ENCODE measurements at places on chromosomes 1 and 21.

DNA sequence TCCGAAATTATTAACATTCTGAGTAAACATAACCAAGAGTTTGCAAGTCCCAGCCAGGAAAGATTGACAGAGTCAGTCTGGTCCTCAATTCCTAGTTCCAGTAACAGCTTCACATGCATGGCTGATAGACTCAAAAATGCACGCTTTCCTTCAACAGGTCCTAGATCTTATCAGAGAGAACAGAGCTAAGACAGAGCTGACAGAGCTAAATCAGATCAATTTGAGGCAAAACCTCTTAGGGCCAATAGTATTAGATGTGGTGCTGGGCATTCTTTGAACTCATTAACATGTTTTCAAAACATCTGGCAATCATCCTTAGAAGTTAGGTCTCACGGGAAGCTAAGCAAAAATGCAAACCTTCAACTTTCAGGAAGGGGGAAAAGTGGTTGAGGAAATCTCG lies 114.0 kb downstream of the GREM2 start:
- DNase-seq = no peak

- DNase-seq = no peak
Observed at GRCh38 chr1:15968172-15968571, 7.7 kb downstream of the ZBTB17 start.

- DNase-seq = no peak
Observed at GRCh38 chr21:35070436-35070835, 21.3 kb upstream of the RUNX1 start.

GRCh38 chr1:19311503-19311930 lies 427 bp downstream of the AKR7A2 start:
- DNase-seq = no peak

GRCh38 chr1:168512864-168513595 lies 30.8 kb downstream of the XCL2 start:
- DNase-seq = no peak

DNA sequence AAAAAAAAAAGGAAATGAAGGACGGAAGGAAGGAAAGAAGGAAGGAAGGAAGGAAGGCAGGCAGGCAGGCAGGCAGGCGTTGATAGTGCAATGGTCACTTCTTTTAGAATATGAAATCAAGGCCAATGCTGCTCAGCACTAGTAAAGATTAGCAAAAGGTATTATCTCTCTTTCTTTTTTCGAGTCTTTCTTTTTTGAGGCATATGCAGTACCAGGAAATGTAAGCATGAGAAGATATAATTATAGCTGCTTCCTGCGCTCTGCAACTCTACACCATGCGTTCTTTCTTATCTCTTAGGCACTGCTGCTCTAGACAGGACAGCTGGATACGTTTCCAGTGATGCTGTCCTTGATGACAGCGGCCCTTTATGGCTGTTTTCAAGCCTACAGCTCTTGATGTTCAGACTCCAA lies 1512.5 kb upstream of the B3GALT2 start:
- no peak for DNase-seq

DNA sequence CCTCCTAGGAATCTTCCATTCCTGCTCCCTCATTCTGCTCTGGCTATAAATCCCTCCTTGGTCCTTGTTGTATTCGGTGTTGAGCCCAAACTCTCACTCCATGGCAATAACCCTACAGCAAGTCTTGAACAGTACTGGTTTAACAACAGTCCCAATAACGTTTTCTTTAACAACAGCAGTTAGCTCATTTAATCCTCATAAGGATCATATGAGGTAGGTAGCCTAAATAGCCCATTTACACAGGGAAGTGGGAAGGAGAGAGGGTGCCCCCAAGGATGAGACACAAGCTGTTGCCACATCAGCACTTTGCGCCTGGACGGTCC lies 444 bp upstream of the AGTRAP start:
- no peak for DNase-seq

- no peak for DNase-seq
Observed at GRCh38 chr1:90413519-90413918, 303.6 kb downstream of the BARHL2 start.

- DNase-seq = no peak
Observed at GRCh38 chr1:235860829-235861228, 5.9 kb downstream of the LYST start.

DNA sequence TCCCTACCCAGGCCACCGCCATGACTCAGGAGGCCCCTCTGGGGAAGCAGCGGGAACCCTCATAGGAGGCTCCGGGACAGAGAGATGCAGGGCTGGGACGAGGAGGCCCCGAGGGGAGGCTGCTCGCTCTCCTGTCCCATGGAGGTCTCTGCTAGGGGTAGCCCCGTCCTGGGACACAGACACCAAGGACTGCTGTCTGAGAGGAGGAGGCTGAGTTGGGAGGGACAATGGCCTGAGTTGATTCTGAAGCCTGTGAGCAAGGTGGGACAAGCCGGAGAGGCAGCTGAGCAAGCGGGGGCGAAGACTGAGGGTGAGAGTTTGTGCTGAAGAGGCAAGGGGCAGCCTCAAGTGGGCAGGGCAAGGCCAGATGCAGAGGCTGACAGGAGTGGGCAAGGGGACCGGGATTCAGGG lies 17.4 kb downstream of the SLC27A3 start:
- no peak for DNase-seq

- DNase-seq = peak; percentile 77
Observed at GRCh38 chr1:15355968-15356625, 53.6 kb upstream of the EFHD2 start.

DNA sequence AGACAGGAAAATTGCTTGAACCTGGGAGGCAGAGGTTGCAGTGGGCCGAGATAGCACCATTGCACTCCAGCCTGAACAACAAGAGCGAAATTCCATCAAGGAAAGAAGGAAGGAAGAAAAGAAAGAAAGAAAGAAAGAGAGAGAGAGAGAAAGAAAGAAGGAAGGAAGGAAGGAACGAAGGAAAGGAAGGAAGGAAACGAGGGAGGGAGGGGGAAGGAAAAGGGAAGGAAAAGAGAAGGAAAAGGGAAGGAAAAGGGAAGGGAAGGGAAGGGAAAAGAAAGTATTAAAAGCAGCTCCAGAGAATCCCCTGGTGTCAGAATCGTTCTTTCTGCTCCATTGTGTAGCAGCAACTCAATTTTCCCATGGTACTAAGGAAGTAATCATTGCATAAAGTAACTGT lies 19.2 kb upstream of the ZSWIM5 start:
- DNase-seq = no peak

DNA sequence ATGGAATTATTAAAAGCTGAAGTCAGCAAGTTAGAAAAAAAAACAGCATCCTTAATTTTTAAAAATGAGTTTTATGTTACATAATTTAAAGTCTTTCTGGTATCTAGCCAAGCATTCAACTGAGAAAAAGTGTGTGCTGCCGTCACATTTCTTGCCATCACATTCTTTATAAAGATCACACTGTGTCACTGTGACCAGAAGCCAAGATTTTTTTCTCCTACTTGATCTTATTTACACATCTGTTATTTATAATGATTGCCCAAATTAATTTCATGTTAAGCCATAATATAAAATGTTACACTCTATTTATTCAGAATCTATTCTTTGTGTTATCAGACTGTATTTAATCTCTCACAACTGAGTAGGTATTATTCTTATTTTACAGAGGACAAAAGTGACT lies 1603.7 kb downstream of the PLA2G4A start:
- DNase-seq = peak; percentile 32

GRCh38 chr1:12402159-12402673 lies 172.4 kb downstream of the VPS13D start:
- DNase-seq = no peak

GRCh38 chr1:17587693-17588047 lies 48.2 kb downstream of the ARHGEF10L start:
- DNase-seq = peak; percentile 88

DNA sequence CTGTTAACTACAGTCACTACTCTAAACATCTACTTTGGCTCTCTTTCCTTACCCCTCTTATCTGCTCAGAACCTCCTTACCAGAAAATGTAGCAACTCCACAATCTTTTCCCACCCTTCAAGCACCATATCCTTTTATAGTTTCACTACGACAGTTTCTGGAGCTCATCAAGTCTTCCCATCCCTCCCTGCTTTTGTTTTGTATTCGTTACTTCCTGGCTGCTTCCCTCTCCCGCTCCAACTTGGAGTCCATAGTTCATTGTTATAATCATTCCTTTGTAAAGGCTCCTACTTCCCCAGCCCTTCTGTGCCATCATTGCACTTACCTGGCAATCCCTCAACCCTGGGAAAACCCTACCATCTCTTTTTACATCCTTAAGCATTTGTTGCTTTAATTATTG lies 18.0 kb downstream of the MPZL1 start:
- no peak for DNase-seq

DNA sequence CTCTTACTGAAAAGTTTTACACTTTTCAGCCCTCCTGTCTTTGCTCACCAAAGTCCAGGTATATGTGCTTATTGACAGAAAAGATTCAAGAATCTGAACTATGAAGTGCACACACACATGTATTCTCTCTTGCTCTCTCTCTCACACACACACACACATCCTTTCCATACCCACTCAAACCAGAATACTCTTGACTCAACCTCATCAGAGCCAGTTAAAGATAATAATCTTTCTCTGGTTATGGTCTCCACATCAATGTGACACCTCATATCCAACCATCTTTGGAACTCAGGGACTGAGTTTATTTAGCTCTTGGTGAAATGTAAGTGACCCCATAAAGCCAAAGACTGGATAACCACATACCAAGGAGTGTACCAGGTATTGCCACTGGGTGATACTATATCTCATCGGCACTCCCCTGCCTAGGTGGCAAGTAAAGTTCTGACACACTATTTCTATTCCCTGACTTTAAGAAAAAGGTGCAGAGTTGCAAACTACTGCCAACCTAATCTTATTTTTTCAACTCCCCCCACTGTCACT lies 24.9 kb upstream of the RGS8 start:
- no peak for DNase-seq

DNA sequence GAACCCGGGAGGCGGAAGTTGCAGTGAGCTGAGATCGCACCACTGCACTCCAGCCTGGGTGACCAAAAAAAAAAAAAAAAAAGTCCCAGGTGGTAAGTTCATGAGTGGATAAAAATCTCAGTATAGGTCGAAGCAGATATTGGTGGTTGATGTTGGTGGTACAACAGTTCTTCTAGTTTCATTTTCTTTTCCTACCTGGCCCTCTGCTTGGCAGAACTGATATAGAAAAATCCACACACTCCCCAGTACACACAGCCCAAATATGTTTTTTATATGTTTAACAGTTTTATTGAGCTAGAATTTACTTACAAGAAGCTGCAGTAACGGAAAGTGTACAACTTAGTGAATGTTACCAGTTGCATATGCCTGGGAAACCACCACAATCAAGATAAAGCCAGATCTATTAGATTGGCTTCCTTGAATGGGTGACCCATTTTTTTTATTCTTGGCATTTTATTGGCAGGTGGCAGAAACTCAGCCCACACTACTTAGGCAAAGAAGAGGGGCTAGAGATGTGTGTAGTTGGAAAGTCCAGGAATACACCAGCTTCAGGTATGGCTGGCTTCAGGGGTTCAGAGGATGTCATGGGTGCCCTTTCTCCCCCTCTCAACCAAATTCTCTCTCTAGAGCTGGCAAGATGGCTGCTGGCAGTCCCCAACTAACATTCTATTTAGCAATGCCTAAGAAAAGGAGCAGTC lies 118.3 kb upstream of the SLC25A33 start:
- DNase-seq = no peak

DNA sequence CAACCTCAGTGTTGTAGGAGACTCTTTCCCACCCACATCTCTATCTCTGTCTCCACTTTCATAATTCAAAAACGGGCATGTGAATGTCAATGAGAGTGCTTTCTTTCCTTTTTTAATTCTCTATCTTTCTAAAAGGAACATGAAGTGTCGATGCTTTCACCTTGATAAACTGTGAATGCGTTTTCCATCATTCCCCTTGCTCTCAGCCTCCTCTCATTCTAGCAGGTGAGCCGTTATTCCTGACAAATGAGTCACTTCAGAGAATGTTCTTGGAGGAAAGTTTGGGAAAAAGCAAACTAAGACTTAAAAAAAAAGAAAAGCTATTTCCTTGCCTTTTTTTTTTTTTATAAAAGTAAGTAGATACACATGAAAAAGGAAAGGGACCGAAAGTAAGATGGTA lies 226.0 kb upstream of the C1orf87 start:
- DNase-seq = no peak

DNA sequence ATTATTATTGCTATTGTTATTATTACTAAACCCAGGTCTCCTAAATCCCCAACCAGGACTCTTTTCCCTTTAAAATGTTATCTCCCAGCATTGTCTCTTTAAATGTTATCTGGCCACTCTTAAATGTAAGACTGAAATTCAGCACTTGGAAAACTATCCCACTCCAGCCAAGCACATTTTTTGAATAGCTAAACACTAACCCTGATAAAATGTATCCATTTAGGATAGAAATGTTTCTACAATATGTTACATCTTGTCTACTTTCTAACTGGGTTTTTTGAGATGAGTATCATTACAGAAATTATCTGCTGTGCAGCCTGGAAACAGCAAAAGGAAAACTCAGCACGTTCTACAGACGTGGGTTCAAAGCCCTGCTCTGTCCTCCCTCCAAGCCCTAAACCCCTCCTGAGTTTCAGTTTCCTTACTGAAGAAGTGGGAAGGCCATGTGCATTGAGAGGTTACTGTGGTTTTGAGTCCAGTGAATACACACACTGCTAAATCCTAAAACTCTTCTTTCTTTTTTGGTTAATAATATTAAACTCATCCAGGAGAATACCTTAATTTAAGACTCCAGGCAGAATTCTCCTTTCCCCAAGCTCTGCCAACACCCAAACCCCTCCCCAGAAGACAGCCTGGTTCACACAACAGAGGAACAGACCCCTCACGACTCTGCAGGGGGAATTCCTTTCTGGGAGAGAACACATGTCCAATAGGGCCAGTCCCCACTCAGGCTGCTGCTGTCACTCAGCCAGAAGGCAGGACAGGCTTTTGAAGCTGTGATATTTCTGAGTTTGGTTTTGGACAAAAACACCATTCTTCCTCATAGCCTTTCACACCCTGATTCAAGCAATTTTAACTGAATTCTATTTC lies 41.9 kb downstream of the HIVEP3 start:
- DNase-seq = peak; percentile 41

GRCh38 chr1:239835946-239836440 lies 255.7 kb upstream of the FMN2 start:
- no peak for DNase-seq

GRCh38 chr1:204363335-204364114 lies 3.8 kb upstream of the PLEKHA6 start:
- peak; percentile 69 for DNase-seq

DNA sequence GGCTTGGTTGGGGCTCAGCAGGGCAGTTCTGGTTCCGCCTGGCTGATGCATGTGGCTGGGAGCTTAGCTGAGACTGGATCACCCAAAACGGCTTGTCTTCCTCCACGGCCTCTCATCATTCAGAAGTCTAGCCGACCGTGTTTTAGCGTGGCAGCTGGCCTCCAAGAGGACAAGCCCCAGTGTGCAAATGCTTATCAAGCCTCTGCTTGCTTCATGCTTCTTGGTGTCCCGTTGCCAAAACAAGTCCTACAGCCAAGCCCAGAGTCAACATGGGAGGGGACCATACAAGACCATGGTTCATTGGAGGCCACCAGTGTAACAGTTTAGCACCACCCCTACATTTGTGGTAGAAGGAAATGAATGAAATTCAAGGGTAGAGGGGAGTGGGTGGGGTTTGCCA lies 10.5 kb upstream of the KDF1 start:
- DNase-seq = no peak

GRCh38 chr1:174958396-174958795 lies 41.4 kb upstream of the CACYBP start:
- no peak for DNase-seq

Data from fibroblast of skin of right quadriceps (primary cell).